ENCODE measurements at places on chromosomes 7 and 10. TPM values are rescaled to one million over a fixed set of nuclear protein-coding genes. Genes with fewer than 3 reads are reported as not detected.

The ACBD7 gene
- total RNA-seq, result 0.91 TPM

The MAPK8 gene
- 27.4 TPM for total RNA-seq

The SEMA3E gene
- 2.7 TPM for total RNA-seq

The GATA3 gene
- total RNA-seq, result 0.40 TPM

The CREB5 gene
- 5.0 TPM for total RNA-seq

The CYP26C1 gene
- 0.19 TPM for total RNA-seq

The SLIT1 gene
- not detected for total RNA-seq

The TMEM176B gene
- total RNA-seq, result 3.3 TPM

The TAS2R38 gene
- not detected for total RNA-seq

The AOC1 gene
- total RNA-seq, result 4.4 TPM

The TFPI2 gene
- 1.9 TPM for total RNA-seq

The SFTPA2 gene
- total RNA-seq, result not detected

The OLAH gene
- total RNA-seq, result 5.6 TPM

The STARD3NL gene
- total RNA-seq, result 22.1 TPM

Data from esophagus squamous epithelium (tissue), 5 donors.